Uterus (tissue), 4 donors: ENCODE measurements at places on chromosomes 3 and 15.

GRCh38 chr15:72180761-72181324, 16.7 kb downstream of the GRAMD2A start:
- DNase-seq: no peak

GRCh38 chr15:26771168-26771567, 1.7 kb downstream of the GABRB3 start:
- DNase-seq: no peak

GRCh38 chr3:33729993-33730392, 11.9 kb upstream of the CLASP2 start:
- DNase-seq: no peak

GRCh38 chr3:79729096-79729495, 38.7 kb downstream of the ROBO1 start:
- DNase-seq: no peak

GRCh38 chr15:74200871-74201419, 1.6 kb downstream of the STRA6 start:
- DNase-seq: peak; percentile 66

DNA sequence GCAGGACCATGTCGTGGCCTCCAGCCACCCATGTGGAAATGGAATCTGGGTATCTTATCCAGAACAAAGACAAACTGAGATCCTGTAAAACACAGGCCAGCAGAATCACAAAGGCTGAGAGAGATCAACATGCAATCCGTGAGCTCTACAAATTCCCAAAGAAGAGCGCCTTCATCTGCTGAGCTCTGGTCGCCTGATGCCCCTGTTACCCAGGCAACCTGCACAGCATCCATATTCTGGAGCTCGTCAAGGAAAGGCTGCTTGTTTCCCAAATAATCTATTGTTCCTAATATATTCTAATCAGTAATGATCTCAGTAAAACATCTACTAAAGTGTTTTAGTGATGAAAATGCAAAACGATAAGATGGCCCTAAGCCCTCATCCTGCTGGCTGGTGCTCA, 133.6 kb downstream of the OCA2 start:
- DNase-seq: no peak

DNA sequence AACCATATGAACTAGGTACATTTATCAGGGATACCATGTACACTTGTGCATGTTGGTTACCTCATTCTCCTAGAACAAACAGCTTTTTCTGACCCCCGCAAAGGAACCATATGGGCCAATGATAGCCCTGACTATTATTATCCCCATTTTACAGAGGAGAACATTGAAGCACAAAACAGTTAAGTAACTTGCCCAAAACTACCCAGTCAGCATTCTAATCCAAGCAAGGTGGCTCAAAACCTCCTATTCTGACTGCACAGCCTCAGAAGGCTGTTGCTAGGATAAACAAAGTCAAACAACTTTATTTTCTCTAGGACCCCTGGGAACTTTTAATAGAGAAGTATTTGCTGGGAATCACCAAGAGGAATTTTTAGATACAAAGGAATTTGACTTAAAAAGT, 36.7 kb downstream of the CFAP44 start:
- DNase-seq: no peak

GRCh38 chr3:16697443-16698147, 92.4 kb upstream of the DAZL start:
- DNase-seq: no peak

GRCh38 chr3:169760479-169760878, 4.4 kb downstream of the TERC start:
- no peak for DNase-seq

GRCh38 chr15:99729920-99730319, 3.3 kb downstream of the LYSMD4 start:
- peak; percentile 47 for DNase-seq

DNA sequence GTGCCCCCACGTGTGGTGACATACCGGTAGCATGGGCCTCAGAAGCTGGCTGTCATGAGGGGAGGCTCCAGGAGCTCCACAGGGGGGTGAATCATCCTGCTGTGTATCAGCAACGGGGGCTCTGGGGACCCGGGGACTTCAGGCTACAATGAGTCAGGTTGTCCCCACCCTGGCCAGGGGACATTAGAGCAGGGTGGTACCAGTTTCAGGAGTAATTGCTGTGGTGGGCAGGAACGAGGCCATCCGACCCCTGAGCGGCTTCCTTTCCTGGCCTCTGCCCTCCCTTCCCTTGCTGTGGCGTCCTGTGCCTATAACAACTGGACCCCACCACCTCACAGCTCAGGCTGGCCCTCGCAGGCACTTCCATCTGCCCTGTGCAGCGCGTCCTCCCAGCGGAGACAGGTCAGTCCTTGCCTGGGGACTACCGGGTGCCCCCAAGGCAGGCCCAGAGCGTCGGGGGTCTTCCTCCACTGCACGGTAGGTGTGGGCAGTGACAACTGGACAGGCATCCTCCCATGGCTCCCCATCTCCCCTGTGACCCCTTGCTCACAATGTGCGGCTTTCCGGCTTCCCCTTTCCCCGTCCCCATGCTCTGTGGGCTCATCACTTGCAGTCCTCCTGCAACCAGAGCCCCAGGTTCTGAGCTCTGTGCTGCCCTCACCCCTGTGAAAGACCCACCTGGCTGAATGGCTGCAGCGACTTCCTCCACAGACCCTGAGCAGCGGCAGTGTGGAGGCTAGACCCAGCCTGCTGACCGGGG, 57.0 kb downstream of the KLF15 start:
- no peak for DNase-seq

DNA sequence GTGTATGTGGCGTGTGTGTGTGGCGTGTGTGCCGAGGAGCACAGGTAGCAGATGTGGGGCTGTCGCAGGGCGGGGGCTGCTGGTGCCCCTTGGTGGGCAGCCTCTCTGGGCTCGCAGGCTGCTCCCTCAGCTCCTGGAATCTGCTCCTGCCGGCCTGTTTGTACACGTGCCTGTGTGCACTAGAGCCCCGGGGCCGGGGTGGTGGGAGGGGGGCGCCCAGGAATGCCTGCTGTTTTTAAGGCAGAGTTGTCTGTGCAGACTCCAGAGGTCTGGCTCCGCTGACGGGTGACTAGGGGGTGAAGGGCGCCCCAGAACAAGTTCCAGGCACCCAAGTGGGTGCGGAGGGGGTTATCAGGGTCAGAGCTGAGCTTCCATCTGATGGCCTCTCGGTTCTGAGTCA, 112.2 kb downstream of the FBLN2 start:
- DNase-seq: no peak

DNA sequence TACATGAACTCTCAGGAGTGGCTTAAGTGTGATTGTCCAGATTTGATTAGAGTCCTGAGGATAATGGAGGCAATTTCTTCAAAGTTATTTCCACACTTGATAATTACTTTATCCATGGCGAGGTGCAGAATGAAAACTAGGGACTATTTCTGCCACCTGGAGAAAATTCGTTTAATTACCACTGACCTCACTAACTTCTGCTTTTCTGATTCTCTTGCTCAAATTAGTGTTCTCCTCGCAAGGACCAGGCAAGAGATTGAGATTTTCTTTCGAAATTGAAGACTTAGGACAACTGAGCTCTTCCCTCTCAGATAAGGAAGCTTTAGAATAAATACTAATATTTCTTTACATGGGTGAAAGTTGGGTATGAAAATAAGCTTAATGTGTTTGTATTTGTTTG, 135.2 kb downstream of the RYR3 start:
- DNase-seq: no peak

DNA sequence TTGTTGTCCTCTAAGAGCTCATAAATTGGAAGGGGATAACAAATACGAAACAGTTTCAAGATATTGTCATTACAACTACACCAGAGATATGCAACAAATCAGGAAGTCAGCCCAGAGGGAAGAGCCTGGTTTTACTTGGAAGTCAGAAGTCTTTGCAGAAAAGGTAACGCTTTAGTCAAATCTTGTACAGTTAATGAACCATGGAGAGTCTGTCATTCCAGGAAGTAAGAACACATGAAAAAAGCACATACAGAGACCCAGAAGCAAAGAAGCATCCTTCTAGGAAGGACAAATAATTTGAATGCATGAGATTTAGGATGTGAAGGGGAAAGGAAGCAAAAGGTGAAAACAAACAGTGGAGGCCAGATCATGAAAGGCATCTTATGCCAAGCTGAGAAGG, 19.6 kb downstream of the DYNC1LI1 start:
- no peak for DNase-seq

- no peak for DNase-seq
Measured at GRCh38 chr3:197983076-197983475, 23.1 kb downstream of the LMLN start.

DNA sequence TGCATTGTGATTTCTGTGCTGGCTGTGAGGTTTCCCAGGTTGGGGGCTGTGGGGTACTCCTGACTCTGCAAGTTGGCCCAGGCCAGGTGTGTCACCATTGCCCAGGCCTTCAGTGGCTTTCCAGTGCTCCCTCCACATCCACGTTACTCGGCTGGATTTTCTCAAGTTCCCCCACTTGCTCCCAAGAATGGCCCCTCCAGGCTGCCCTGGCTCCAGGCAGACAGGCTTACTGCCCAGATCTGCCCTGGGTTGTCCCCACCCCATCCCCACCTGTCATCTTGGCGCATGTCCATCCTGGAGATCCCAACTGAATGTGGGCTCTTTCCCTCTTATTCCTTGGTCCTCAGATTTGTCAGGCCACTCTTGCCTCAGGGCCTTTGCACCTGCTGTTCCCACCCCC, 3.6 kb downstream of the APBA2 start:
- DNase-seq: no peak

DNA sequence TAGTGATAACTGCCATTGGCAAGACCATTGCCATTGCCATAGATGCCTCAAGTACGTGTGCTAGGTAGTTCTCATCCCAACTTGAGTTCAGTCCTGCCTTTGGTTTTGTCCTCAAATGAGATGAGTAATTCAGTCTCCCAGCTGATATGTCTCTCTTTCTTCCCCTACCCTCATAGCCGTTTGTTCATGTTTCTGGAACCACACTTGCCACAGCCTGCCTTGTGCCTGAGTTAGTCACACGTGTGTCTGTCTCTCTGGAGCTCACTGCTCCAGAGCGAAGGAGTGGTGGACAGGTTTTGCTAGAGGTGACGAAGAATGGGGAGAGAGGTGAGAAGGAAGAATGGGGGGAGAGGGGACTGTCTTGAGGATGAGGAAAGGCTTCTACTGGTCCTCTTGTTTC, 88.0 kb upstream of the IGF1R start:
- no peak for DNase-seq
